Cortex of kidney (tissue), 1 donor: ENCODE measurements at places on chromosomes 7 and 10.
A peak's percentile ranks its signal among the peaks of the same experiment; 100 is the strongest.

GRCh38 chr10:28730031-28730778 is 52.9 kb downstream of the BAMBI start:
- no peak for DNase-seq

DNA sequence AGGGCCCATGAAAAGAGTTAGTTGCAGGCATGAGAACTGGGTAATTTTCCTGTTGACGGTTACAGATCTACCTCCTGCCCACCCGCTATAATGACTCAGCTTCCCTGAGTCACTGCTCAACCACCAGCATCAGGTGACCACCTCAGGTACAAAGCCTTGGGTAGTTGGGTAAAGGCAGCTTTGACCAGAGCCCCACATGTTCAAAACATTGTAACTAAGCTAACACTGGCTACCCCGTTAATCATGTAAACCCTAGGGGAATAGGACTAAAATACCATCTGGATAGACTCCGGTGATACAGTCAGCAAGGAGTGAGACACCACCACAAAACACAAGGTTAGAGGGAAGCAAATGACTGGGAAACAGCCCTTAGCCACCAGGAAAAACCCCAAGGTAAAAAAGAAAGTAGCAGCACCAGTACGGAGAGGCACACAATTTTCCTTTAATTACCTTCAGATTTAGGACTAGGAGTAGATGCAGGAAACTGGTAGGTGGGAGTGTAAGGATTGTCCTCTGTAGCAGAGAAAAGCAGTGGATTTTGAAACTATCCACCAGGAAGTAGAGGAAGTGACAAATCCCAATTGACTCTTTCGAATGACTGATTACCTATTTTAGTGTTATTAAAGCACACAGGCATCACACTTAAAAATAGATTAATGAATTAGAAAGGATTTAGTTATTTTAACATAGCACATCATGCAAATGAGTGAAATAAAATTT is 103.5 kb upstream of the PDLIM1 start:
- no peak for DNase-seq

DNA sequence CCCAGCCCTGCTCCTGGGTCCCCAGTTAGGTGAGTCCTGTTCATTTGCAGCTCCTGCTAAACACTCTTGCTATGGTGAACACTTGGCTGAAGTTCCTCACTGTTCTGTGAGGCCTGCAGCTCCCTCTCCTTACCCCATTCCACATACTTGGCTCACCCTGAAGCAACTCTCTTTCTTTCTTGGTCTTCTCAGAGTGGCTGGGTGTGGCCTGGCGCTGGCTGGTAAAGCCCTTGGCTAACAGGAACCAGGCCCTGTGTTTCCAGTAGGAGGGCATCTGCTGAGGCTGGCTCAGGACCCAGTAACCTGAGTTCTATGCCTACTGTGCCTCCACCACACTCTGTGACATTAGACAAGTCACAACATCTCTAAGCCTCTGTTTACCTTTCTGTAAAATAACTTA is 53.1 kb upstream of the COL13A1 start:
- no peak for DNase-seq

DNA sequence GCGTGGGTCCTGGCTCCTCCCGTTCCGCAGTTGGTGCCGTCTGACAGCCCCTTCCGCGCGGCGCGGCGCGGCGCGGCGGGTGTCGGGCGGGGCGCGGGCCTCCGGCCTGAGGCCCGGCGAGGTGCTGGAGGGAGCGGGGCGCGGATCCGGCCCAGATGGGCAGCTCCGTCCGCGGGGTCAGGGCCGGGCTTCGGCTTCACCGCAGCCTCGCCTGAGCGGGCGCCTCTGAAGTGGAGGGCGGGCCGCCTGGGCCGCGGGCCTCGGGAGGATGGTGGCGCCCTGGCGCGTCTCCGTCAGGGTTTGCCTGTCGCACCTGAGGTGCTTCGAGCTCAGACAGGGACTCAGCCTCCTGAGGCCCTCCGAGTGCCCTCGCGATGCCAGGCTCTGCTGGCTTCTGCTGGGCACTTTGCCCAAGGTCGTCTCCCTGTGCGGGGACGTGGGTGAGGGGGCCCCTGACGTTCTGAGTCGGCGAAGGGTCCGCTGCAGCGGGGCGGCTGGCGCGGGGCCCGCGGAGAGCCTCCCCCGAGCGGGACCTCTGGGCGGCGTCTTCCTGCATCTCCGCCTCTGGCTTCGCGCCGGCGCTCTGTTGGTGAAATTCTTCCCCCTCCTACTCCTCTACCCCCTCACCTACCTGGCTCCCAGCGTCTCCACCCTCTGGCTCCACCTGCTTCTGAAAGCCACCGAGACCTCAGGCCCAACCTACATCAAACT is 473 bp downstream of the ADCK2 start:
- DNase-seq, result no peak

DNA sequence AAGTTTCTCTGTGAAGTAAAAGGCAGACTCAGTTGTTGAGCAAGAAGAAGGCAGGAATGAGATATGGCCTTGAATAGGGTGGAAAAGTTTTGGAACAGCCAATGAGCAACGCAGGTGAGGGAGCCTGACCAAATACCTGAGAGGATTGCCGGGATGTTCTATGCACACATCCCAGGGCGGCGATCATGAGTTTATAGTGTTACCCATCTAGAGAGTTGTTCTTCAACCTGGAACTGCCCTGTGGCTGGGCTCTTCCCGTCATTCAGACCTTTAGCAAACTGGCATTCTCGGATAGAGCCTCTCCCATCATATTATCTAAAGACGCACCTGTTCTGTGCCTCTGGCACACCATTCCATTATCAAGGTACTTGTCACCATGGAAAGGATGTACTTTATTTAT is 103.0 kb upstream of the KIF5B start:
- DNase-seq, result no peak

DNA sequence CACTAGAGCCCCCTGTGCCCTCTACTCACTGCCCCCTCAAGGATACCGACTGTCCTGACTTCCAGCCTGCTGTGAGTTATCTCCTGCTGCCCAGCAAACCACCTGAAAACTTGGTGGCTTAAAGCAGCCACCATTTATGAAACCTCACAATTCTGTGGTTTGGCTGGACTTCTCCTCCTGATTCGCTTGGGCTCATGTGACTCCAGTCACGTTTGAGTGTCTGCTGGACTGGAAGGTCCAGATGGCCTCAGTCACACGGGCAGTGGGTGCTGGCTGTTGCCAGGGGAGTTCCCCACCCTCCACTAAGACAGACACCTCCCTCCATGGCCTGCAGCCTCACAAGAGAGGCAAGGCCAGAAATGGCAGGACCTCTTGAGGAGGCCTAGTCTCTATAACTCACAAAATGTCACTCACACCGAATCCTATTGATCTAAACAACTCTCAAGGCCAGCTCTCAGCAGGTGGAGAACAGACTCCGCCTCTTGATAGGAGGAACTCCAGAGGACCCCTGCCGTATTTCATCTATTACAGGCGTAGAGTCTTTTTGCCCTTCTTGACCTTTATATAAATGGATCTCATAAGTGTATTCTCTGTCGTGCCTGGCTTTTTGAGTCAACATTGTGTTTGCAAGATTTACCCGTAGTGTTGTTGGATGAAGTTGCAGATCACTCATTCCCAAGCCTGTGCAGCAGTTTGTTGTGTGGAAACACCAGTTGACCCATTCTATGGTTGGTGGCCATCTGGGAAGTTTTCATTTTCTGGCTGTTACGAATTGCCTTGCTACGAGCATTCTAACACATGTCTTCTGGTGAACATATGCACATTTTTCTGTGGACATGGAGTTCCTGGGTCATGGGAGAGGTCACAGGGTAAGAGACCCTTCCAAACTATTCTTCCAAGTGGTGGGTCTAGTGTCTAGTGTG is 48.3 kb downstream of the ZMIZ1 start:
- DNase-seq, result no peak

DNA sequence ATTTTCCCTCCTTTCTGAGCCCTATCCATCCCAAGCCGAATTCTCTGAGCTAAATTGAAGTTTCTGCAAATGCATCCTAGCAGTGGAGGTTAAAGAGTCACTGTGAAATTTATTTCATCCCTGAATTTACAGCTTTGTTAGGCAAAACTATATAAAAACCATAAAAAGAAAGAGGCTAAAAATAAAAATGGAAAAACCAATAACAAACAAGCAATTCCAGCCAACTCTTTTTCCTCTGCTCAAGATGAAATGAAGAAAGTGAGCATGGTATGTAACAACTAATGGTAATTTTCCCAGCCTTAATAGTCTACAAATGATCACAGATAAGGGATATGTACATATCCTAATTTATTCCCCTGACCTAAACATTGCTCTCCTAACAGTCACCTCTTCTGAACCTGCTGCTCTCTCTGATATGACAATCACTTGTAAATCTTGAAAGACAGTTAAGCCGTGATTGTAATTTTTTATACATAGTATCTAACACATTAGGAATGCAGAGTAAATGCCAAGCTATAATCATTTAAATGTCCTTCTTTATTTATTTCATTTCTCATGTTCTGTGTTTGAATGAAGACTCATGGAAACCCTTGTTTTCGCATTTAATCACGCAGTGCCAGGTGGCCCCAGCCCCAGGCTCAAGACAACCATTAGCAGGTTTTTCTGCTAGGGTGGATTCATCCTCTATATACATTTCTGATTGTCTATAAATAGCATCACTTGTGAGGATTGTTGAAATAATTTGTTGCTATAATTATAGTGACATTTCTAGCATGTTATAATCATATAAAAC is 48.6 kb upstream of the NRP1 start:
- no peak for DNase-seq

- no peak for DNase-seq
These were observed 29.7 kb downstream of the PLPP4 start for GRCh38 chr10:120486671-120487205.

GRCh38 chr7:135900065-135900546 is 77.1 kb downstream of the MTPN start:
- no peak for DNase-seq

DNA sequence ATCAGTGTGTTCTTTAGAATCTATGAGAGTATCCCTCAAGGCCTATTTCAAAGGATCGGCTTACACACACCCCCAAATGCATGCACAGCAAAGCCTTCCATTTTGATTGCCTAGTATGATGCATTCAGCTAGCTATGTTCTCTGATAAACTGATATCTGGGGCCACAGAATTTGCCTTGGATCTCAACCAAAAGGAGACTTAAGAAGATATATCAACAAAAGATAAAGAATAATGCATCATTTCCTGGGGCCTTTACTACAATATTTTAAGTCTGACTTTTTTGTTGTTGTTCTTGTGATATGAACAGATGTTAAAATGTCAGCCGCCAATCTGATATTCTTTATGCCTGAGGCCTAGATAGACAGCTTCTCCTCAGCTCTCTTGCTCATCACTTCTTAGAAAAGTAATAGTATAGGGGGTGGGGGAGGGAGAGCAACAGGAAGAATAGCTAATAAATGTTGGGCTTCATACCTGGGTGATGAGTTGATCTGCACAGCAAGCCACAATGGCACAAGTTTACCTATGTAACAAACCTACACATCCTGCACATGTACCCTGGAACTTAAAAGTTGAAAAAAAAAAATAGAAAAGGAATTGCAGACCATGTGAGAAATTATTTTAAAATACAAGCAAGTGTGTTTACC is 792.9 kb upstream of the GHITM start:
- no peak for DNase-seq

GRCh38 chr10:75611993-75612372 is 180.6 kb downstream of the LRMDA start:
- DNase-seq, result no peak

DNA sequence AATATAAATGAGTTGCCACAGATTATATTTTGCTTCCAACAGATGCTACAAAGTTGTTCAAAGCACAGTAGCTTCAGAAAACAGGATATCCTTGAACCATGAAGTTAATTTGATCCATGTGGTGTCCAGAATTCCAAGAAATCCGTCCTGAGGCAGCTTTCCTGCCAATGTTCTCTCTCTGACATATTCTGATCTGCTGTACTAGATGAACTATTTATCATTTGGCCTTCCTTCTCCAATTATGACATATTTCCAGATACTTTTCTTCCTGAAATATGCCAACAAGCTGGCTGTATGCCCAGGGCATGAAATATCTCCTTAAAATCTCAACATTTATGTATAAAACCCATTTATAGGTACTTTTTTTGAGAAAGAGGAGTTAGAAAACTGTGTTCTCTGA is 141.1 kb downstream of the SPAG6 start:
- no peak for DNase-seq

GRCh38 chr10:132804785-132805426 is 19.0 kb upstream of the NKX6-2 start:
- DNase-seq, result no peak

DNA sequence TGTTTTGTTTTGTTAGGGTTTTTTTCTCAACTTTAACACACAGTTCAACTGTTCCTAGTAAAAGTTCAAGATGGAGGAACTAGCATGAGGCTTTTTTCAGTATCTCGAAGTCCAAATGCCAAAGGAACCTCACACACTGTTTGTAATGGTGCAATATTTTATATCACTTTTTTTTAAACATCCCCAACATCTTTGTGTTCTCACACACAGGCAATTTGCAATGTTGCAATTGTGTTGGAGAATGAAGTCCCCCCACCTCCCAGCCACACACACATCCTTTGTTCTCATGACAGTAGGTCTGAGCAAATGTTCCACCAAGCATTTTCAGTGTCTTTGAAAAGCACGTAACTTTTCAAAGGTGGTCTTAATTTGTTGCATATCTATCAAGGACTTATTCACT is 120.9 kb downstream of the TWIST1 start:
- DNase-seq, result no peak

DNA sequence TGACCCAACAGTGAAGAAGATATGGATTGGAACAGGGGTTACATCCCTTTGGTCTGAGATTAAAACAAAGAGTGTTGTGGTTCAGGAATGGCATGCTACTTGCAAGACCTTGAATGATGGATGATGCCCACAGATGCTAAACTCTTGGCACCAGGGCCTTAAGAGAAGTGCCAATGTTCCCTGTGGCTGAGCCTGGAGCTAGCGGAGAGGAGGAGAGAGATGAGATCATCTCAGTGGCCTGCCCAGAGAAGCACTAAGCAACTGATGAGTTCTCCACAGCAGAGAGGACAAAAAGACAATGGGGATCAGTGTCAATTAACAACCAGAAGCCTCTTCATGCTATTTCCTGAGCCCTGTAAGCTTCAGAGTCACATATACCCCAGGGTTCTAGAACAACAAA is 97.8 kb downstream of the ELAPOR2 start:
- DNase-seq, result no peak

- DNase-seq, result no peak
These were observed 51.9 kb downstream of the CDC14C start for GRCh38 chr7:48976253-48976652.

GRCh38 chr7:155003376-155004214 is 671 bp upstream of the PAXIP1 start:
- peak; percentile 66 for DNase-seq

- DNase-seq, result no peak
These were observed 536.4 kb downstream of the NRG3 start for GRCh38 chr10:82411416-82411815.
